Fibroblast of mammary gland (primary cell): ENCODE measurements at places on chromosomes 5 and 9.
A peak's percentile ranks its signal among the peaks of the same experiment; 100 is the strongest.

GRCh38 chr5:146466521-146467349 is 19.6 kb downstream of the TCERG1 start:
- peak; percentile 29 for DNase-seq

DNA sequence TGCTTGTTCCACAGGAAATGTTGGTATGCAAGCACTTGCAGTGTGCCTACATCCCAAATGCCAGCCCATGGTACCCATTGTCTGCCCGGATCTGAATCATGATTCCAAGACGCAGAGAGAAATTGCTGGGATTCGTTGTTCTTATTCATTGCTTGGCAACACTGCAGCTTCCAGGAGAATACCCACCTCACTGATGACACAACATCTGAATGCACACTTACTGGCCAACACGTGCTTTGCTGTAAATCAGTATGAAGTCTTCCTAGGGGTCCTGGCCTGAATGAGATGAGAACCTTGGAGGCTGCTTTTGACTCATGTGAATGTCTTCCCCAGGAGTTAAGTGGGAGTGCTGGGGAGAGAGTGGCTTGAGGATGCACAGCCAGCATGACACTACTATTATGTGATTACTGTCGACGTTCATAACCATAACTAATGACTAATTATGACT is 11.6 kb downstream of the SRD5A1 start:
- peak; percentile 75 for DNase-seq

DNA sequence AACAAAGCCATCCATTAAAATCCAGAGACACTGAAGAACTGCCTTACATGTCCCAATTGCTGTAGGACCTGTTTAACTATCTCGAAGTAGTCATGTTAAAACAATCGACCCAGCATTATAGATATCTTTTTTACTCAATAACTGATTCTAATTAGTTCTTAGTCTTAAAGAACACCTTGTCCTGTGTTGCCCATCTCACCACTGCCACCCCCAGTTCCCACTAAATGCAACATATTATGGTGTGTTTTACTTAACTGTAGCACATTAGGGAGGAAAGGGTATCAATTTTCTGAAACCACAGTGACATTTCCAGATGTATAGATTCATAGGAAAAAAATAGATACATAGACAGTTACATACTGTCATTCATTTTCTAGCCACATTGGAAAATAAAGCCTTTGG is 221.2 kb downstream of the MEF2C start:
- DNase-seq, result no peak

GRCh38 chr9:123000371-123001068 is 32.9 kb upstream of the GPR21 start:
- DNase-seq, result no peak

GRCh38 chr5:109479260-109479860 is 69.6 kb upstream of the PJA2 start:
- peak; percentile 43 for DNase-seq

DNA sequence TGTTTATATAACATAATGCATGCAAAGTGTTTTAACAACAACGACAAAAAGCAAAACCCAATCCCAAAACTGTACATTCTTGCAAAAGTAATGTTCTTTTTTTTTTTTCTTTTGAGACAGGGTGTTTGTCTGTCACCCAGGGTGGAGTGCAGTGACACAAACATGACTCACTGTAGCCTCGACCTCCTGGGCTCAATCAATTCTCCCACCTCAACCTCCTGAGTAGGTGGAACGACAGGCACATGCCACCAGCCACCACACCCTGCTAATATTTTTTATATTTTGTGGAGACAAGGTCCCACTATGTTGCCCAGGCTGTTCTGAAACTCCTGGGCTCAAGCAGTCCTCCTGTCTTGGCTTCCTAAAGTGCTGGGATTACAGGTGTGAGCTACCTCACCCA is 13.6 kb upstream of the HAVCR1 start:
- no peak for DNase-seq

DNA sequence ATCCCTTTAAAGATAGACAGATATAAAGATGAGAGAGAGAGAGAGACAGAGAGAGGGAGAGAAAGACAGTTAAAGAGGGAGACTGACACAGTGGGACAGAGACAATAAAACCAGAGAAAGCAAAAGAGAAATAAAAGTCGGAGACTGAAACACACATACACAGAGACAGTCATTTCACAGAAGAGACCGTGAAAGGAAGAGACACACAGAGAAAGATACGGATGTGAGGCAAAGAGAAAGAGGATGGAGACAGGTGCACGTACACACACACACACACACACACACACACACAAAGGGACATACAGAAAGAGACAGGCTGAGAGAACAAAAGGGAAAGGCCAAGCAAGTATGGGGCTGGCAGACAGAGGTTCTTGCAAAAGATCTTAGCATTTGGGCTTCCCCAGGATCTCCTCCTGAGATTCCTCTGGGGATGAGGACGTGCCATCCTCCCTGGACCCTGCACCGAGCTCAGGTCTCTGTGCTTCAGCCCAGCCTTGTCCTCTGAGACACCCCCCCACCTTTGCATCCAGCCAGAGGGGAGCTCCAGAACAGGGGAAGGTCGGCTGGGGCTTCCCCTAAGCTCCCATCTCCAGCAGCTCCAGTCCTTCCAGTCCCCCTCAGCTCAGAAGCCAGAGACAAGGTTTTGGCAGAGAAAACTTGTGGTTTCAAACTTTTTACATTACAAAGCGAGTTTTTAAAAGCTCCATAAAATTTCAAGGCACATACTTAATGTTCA is 318.4 kb upstream of the PANK3 start:
- no peak for DNase-seq

- DNase-seq, result peak; percentile 19
Observed at GRCh38 chr5:36491856-36492255, 114.5 kb upstream of the SLC1A3 start.

DNA sequence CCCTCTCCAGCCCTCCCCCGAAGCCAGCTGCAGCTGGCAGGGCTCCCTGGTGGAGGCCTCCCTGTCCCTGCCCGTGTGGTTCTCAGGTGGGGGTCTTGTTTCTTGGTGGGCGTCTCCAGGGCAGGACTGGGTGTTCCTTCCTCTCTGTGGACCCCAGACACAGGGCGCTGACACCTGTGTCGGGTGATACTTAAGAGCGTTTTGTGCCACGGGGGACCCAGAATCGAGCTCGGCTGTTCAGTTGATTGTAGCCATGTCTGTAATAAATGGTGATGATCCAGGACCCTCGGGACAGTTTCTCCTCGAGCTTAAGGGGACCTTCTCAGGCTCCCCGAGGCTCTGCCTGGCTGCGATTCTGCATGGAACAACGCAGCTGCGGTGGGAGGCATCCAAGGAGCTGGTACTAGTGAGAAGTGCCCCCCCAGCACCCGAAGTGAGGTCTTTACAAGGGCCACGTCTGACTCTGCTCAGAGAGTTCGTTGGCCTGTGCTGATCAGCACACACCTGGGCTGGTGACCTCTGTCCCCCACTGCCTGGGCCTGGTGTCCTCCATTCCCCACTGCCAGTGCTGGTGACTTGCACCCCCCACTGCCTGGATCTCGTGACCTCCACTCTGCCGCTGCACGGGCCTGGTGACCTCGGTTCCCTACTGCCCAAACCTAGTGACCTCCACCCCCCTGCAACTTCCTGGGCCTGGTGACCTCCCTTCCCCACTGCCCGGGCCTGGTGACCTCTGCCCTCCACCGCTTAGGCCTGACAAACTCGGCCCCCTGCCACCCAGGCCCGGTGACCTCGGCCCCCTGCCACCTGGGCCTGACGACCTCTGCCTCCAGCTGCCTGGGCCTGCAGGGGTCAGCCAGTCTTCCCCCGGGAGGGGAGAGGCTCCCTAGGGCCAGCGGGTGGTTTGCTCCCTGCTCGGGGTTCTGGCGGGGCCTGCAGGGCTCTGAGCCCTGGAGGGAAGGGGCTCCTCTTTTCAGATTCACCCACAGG is 36.0 kb downstream of the NDUFS6 start:
- DNase-seq, result no peak

DNA sequence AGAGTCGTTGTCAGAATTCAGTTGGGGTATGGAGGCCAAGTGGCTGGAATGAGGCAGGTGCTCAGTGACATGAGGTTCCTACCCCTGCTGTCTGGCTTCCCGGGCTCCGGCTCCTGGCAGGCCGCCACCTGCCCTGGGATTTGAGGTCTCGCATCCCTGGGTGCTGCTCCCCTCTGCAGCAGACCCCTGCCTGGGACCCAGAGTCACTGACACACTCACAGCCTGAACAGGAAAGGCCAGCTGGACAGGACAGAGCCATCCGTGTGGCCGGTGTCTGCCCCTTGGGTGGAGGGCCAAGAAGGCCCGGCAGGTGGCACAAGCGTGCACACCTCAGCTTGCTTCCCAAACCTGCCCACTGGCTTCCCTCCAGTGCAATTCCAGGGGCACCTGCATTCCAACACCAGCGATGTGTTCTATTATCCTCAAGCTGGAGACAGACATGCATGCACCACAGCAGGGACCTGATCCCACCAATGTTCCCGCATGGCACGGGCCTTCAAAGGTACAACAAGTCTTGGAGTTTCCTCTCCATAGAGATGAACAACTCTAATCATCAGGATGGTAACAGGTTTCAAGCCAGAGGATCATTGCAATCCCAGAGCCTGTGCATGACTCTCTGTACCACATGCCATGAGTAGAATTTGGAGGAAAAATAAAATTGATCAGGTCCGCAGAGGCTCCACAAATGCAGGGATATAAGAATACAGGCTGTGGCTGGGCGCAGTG is 45.6 kb upstream of the RNF130 start:
- DNase-seq, result no peak

GRCh38 chr5:81750308-81751008 is 439 bp downstream of the SSBP2 start:
- no peak for DNase-seq

DNA sequence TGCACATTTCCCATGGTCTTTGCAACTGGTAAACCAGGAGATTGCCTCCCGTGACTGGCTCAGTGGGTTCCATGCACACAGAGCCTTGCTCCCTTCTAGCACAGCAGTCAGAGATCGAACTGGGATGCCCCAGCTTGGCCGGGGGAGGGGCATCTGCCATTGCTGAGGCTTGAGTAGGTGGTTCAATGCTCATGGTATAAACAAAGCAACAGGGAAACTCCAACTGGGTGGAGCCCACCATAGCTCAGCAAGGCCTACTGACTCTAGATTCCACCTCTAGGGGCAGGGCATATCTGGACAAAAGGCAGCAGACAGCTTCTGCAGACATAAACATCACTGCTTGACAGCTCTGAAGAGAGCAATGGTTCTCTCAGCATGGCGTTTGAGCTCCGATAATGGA is 67.0 kb upstream of the PPP1R2B start:
- no peak for DNase-seq

DNA sequence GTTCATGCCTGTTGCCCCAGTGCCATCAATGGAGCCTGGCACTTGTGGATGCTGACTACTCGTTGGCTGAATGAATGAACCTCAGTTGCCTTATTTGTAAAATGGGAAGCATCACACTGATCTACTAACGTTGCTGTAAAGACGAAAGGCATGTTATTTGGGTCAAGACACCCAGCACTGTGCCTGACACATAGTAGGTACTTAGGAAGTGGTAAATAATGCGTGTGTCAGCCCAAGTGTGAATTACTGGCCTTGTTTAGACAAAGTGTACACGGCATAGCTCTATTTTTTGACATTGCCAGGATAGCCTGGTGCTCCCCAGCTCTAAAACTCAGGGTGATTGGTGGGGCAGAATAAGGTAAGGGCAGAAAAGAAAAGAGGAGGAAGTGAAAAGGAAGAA is 27.4 kb downstream of the ERGIC1 start:
- DNase-seq, result no peak

- peak; percentile 91 for DNase-seq
Observed at GRCh38 chr5:158514319-158514985, 585.3 kb downstream of the EBF1 start.

- no peak for DNase-seq
Observed at GRCh38 chr9:120256146-120256545, 323.8 kb downstream of the CDK5RAP2 start.

DNA sequence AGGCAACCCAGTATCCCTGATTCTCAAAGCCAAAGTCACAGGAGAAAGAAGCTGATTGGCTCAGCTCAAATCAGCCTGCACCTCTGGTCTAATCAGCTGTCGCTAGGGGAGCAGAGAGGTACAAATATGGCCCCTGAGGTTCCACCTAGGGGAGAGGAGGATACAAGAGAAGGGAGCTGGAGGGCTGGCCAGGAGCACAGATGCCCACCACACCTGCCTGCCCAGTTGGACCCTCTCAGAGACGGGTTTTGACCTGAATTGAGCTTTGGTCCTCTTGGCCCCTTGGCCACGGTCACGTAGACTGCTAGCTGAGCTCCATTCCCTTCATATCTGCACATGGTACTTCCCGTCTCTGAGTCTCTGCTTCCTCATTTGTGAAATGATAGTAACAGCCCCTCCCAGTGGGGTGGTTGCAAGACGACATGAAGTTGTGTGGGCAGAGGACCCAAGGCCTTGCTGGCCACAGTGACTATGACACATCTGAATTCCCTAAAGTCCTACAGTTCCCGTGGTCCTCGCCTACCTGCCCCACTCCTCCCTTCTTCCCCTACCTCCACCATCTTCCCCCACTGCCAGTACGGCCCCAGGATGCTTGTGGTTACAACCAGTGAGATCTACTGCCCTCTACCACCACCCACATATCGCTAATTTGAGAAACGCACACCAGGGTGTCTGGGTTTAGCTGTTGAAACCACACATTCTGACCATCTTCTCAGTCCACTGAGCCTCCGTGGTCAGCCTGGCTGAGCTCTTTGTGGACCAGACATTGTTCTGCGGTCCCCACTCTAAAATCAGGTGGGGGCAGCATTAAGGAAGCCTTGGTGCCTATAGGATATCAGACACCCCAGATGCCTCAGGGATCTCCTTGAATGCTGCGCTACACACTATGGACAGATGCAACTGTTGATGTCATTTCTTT is 60.3 kb upstream of the NEK6 start:
- DNase-seq, result no peak

GRCh38 chr5:90410178-90410762 is 714 bp upstream of the CETN3 start:
- no peak for DNase-seq

DNA sequence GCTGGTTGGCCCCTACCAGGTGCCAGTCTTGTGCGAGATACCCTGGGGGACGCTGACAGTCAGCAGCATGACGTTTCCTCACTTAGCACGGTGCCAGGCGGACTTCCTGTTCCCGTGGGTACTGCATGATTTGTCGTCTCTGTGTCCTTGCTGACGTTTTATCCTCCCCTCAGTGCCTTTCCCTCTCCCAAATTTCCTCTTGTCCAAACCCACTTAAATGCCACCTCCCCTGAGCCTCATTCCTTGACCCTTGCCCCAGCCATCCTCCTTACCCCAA is 60.6 kb upstream of the SAP30L start:
- no peak for DNase-seq

GRCh38 chr9:95788021-95788420 is 87.5 kb upstream of the ERCC6L2 start:
- no peak for DNase-seq

DNA sequence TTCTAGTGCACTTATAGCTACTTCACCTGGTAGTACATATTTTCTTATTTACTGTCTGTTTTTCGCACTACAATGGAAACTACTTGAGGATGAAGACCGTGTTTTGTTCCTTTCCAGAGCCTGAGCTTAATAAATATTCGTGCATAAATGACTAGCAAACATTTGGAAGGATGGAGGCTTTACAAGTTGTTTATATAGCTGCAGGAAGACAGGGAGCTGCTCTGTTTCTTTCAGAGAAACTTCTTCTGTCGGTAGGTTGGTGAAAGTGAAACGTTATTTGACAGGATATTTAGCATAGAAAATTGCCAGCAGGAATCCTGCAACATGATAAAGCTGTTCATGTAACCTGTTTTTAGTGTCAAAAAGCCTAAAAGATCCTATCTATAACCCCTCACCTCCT is 210.6 kb downstream of the PCSK5 start:
- no peak for DNase-seq

GRCh38 chr5:139711067-139711905 is 63.1 kb downstream of the CXXC5 start:
- peak; percentile 15 for DNase-seq

- DNase-seq, result peak; percentile 83
Observed at GRCh38 chr9:86434039-86434726, 80.0 kb upstream of the TUT7 start.

- no peak for DNase-seq
Observed at GRCh38 chr9:81002242-81002641, 687.1 kb downstream of the TLE1 start.
